Stimulated activated CD8-positive, alpha-beta memory T cell treated with anti-CD3 and anti-CD28 coated beads, Interleukin-4, amount 100 ng/mL, for 4 hours (primary cell): ENCODE measurements at places on chromosomes 1 and 21.
A peak's percentile ranks its signal among the peaks of the same experiment; 100 is the strongest.

DNA sequence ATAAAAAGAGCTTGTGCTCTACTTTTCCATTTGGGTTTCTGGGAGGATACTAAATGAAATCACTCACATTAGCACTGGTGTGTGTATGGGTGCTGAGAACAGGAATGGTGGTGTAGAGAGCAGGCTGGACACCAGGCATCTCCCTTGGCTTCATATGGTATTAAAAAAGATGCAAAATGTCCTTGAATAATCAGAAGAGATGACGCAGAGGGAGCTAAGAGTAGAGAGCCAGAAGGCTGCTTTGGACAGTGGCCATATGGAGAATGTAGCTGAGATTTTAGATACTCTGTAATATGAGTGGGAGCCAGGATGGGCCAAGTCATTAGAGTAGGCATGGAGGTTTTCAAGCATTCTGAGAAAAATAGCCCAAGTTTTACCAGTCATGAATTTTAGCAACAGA is 112.3 kb upstream of the ZRANB2 start:
- no peak for DNase-seq

- DNase-seq: peak; percentile 33
These were observed at the start of gene ILDR2 for GRCh38 chr1:166975361-166976129. Gene ILDR2, minus strand, starts transcription at chr1:166975540. Its CDS starts 272 bp downstream, at chr1:166975268.

- DNase-seq: no peak
These were observed 25.8 kb upstream of the LAPTM5 start for GRCh38 chr1:30783256-30783915.

- no peak for DNase-seq
These were observed 55.8 kb downstream of the H3-3A start for GRCh38 chr1:226118357-226118756.

GRCh38 chr21:41641821-41642701 is 124.8 kb downstream of the RIPK4 start:
- no peak for DNase-seq

GRCh38 chr1:3103967-3104677 is 35.1 kb downstream of the PRDM16 start:
- no peak for DNase-seq

DNA sequence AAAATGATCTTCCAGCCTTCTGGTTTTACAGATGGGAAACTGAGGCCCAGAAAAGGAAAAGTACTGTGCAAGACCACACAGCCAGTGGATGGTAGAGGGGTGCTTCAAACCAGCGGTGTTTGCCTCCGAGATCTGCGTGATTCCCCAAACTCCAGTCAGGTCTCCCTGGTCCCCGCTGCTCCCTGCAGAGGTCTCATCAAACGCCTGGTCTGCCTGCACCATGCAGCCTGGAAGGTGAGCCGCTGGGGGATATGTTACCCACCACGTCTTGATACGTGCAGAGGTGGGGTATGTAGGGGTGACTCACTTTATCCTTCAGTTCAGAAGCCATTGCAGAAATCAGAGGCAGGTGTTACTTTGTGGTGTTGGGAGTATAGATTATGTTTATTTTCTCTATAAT is 56.3 kb downstream of the MYOM3 start:
- DNase-seq: no peak

DNA sequence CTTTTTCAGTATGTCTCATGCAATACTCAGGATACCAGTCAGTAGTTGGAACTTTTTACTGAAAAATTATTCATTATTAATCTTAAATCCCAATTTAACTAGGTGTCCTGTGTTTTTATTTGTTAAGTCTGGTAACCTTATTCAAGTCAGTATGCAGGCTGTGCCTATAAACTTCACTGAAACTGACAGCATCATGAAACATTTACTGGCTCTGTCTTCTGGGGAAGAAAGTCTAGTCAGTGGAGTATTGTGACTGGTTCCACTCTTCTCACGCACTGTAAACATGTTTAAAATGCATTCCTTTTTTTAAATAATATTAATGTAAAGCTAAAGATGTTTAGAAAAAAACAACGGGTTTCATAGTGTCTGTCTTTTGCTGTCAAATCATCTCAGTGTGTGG is 739.7 kb downstream of the LTN1 start:
- no peak for DNase-seq

- DNase-seq: no peak
These were observed 54.6 kb upstream of the BTG3 start for GRCh38 chr21:17667256-17667655.

GRCh38 chr1:212816567-212817278 is 25.0 kb downstream of the TATDN3 start:
- no peak for DNase-seq
